ENCODE measurements at places on chromosomes 3 and 15.

GRCh38 chr3:195466251-195466650, 23.4 kb upstream of the ACAP2 start:
- no peak for DNase-seq

DNA sequence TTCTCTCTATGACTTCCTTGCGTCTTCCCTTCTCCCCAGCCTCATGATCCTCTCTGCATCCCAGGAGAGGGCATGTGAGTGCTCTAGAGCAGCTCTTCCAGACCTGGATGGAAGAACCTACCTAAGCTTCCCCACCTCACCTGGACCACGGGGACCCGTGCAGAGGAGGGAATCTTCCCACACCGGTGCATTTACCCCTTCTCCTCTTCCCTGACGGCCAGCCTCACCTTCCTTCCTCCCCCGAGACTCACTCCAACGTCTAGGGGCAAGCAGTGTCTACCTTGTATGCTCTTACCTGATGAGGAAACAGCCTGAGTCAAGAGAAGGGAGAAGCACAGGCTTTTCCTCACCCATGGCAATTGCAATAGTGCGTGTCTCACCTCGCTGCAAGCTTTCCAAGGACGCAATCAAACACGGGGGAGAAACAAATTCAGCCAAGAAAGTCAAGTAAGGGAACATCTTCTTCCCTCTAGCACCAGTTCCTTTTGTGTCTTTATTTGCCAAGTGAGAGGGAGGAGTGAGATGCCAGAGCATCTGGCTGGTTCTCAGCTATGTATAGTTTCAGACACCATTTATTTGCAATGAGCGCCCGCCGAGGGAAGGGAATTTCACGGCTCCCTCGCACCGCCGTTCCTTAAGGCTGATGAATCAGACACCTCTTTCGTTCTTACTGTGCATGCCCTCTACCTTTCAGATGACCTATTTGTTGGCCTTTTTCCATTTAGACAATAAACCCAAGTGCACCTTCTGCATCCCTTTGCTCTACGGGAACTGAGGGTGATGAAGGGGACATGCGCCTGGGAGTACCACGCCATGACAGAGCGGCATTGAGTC, 1.8 kb upstream of the CCR9 start:
- DNase-seq = no peak

DNA sequence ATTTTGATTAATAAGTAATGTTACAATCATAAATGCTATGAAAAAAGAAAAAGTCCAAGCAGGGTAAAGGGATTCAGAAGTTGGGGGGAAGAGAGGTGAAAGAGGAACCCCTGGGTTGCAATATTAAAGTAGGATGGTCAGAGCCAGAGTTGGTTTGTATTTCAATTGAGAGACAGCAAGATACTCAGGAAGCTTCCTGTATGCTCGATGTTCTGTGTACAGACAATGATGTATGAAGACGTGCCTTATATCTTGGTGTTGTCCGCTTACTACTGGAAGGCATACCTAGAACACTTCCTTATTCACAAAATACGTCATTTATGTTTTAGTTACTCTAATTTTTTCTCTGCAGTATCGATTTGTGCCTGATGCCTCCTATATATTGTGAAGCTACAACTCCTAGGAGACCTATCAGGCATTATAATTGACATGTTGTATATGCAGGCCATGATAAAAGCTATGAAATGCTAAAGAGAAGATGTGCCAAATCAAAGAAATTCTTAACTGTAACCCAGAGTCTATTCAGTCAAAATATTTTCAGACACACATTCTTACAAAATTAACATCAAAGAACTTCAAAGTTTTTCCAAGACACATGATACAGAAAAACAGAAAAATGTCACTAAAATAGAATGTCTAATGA, 87.5 kb downstream of the TBL1XR1 start:
- no peak for DNase-seq

- no peak for DNase-seq
Measured at GRCh38 chr15:79310612-79310984, 314 bp upstream of the TMED3 start.

GRCh38 chr3:98022978-98023820, 11.9 kb downstream of the GABRR3 start:
- peak; percentile 65 for DNase-seq

DNA sequence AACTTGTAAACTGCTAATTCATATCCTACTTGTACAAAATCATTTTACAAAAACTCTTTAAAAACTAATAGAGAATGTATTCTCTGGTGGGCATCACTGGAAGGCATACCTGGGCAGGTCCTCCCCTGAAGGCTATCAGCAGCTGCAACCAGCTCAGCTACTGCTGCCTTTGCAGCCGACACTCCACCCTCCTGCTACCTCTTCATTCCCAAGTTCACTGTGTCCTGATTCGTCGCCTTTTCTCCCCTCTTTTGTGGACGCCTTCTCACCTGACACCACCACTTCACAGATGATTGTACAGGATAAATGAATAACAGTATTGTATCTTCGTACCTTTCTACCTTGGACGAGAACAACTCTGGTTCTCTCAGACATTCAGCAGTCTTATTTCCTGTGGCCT, 28.9 kb downstream of the B4GALT4 start:
- no peak for DNase-seq

- no peak for DNase-seq
Measured at GRCh38 chr15:98930576-98930975, 77.0 kb downstream of the PGPEP1L start.

DNA sequence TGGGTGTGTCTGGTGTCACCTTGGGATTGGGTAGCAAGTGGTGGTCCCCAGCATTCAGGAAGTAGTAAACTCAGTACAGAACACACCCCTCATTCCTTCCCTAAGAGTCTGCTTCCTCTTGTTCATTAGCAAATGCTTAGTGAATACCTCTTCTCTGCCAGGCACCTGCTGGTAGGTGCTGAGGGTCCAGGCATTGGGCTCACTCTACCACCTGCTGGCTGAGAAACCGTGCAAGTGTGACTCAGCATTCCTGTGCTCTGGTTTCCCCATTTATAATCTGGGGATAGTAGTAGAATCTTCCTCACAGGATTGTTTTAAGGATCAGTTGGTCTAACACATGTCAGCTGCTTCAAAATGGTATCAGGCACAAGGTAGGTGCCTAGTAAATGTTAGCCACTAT, 4.8 kb downstream of the SHF start:
- DNase-seq = no peak

DNA sequence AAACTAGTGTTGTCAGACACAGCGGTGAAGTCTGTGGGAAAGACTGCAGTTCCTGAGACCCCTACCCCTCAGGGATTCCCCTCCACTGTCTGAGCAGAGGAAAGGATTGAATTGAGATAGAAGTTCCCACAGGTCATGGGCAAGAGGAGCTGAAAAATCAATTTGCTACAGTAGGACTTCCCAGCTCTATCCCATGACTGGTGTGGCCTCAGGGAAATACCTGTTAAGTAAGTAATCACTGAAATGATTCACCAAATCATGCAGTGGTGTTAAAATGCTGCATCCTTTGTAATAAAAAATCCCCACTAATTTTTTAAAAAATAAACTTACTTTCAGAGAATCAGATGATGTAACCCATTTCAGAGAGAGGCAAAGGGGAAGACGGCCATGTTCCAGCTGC, 45.0 kb upstream of the SPRED1 start:
- DNase-seq = peak; percentile 19

GRCh38 chr3:18847583-18848197, 300.6 kb upstream of the KCNH8 start:
- no peak for DNase-seq

All from fibroblast of skin of right biceps (primary cell).